NCI-H1092 (cell line): ENCODE measurements at places on chromosomes 1 and 21.

DNA sequence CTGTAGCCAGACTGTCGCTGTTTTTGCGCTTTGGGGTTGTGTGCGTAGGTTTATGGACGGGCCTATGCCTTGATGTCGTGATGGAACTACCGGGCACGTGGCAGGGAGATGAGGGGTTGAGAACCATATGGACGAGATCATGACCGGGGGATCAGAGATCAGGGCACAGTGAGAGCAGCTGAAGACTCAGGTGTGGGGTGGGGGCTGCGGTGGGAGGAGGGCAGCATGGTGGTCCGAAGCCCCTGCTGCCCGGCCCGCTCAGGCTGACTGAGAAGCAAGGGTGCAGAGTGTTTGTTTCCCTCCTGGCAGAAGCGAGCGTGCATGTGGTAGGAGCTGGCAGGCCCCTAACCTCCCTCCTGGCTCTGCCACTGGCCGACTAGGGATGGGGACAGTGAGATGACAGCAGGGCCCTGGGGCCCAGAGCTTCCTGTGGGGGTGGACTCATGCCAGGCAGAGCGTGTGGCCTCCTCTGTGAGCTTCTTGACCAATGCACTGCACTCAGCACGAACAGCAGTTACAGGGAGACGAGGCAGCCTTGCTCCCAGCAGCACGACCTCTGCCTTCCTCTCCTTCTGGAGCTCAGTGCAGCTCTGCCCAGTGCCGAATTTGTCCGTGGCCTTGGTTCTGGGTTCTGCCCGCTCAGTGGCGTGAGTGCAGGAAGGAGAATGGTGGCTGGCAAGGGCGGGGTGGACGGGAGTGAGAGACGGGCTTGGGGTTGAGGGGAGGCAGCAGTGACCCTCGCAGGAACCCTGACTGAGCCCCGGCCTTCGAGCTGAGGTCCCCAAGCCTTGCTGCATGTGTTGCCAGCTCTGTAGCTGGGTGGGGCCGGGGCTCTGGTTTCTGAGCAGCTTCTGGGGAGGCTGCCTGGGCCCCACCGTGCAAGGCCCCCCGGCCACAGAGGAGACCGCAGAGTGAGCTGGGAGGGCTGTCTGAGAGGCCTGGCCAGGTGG lies 22.2 kb upstream of the LRRC3 start:
- DNase-seq: no peak

DNA sequence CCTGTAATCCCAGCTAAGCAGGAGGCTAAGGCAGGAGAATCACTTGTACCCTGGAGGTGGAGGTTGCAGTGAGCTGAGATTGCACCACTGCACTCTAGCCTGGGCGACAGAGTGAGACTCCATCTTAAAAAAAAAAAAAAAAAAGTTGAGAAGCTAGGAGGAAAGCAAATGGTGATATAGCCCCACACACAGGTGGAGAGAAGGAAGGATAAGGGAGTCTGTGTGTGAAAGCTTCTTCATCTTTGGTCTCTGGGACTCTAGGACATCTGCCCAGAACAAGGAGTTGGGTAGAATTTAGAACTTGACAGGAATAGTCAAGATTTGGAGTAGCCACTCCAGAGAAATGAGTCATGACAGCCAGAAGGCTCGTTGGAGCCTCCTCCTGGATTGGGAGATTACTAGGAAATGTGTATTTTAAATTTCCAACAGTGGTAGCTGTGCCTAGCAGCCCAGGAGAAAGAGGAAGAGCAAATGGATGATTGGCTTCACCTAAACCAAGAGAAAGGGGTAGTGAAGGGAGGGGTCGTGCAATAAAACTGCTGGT lies 19.9 kb downstream of the NPL start:
- no peak for DNase-seq

DNA sequence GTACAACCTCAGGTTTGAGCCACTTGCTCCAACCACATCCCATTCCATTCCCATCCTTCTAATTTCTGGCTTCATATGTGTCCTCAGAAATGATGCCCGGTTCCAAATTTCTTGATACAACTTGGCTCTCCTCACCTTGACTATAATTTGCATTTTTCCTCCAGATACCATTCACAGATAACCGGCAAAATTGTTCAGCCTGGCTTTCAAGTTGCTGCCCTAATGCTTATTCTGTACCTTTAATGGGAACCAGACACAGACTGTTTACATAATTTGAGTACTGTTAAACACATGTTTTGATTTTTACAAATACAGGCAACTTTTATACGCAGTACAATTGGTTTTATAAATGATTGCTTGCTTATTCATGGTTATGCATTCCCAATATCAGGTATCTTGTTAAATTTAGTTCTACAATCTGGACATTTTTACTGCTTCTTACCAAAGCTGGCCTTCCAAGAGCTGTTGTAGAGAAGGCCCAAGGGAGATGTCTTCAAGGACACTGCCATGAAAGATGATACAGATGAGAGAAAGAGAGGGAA lies 649.5 kb upstream of the CAMK1G start:
- DNase-seq: no peak

DNA sequence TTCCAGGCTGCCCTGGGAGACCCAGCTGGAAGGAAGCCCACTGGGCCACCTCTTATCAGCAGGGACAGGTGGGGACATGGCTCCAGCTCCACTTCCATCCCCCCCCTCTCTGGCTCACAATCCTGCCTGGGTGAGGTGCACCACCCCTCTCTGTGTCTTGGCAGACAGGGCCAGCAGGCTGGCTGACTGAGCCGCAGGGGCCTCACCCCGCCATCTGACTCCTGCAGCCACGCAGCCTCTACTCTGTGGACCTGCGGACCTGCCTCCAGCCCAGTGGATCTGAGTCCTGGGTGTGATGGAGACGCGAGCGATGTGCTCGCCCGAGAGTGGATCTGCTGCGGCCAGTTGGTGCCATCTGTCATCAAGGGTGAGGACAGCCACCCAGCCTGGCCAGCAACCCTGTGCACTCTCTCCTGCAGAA lies 30.1 kb downstream of the RCC2 start:
- no peak for DNase-seq

GRCh38 chr1:206903687-206904086 lies 6.4 kb downstream of the IL24 start:
- no peak for DNase-seq

GRCh38 chr1:87678266-87678665 lies 349.6 kb downstream of the LMO4 start:
- no peak for DNase-seq

- DNase-seq: no peak
Observed at GRCh38 chr1:221072214-221072613, 193.0 kb downstream of the HLX start.
